D721Med (cell line): ENCODE measurements at places on chromosomes 3 and 15.

DNA sequence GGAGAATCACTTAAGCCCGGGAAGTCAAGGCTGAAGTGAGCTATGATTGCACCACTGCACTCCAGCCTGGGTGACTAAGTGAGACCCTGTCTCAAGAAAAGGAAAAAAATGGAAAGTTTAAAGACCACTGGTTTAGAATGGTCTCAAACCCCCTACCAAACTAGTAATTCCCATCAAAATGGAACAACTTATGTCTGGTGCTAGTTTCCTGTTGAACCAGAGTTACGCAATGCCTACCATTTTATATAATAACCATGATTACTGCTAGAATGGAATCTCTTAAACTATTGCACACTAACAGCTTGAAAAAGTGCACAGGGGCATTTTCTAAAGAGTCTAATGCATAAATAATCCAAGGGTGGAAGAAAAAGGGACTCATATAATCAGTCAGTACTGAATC is 43.6 kb downstream of the DMXL2 start:
- no peak for DNase-seq

DNA sequence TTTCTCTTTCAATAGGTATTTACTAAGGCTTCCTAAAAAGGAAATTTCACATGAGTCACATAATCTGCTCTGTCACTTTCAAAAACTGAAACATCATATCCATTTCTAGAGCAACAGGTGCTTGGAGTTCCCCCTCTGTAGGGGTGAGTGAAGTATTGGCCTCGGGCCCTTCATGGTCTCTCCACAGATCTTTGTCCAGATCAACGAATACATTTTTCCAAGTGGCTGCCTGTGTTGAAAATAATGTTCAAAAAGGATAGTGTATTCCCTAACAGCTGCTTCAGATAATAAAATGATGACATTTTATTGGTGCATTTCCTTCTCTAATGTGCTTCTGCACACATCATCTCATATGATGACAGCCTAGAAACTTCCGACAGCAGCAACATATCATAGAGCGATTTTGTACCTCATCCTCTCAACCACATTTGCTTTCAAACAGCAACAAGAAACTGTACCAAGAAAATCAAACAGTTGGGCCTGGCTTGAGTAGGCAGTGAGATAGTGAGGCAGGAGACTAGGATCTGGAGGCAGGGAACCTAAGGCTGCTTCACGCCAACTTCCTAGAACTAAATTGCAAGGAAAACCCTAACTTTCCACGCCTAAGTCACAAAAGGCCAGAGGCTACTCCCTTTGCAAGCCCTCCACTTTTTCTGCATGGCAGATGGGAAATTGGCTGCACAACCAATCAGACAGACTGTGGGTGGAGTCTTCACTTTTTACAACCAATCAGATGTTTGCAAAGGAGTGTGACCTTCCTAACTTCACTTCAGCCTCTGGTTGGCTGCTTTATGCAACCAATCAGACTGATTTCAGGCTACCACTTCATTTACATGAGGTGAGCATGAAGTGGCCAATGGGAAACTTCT is 340.2 kb downstream of the LRRC3B start:
- DNase-seq = no peak

DNA sequence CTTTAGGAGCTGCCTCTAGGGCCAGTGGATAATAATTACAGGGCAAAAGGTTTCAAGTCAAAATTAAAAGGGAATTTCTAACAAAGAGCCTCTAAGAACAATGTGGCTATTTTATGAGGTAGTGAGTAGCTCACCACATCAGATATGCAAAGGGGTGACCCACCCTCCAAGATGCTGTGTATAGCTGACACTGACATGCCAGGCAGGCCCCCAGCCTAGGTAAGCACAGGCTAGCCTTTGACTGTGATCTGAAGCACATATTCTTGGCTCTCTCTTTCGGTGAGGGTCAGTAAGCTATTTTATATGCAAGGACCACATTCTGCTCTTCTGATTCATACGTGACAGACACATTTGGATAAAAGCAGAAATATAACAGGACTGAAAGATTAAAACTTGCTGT is 2.8 kb upstream of the THSD4 start:
- no peak for DNase-seq

DNA sequence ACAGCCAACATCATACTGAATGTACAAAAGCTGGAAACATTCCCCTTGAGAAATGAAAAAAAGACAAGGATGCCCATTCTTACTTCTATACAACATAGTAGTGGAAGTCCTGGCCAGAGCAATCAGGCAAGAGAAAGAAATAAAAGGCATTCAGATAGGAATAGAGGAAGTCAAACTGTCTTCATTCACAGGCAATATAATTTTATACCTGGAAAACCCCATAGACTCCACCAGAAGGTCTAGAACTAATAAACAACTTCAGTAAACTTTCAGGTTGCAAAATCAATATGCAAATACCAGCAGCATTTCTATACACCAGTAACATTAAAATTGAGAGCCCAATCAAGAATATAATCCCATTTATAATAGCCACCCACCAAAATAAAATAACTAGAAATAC is 27.1 kb upstream of the THSD4 start:
- no peak for DNase-seq

GRCh38 chr3:127409421-127410136 is 121.7 kb upstream of the PRR20G start:
- no peak for DNase-seq

DNA sequence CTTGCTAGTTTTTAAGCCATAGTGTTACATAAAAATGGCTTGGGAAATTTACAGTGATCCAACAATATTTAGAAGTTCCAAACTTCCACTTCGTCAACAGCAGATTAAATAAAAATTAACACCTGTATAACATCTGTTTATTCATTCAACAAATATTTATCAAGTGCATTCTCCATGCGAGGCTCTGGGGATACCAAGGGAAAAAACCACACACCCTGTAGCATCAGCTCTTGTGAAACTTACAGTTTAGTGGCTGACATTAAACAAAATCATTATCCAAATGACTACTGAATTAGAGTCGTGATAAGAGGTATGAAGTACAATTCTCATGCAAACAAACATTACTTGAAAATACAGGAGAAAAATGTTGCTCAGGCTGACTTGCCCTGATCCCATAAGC is 122.9 kb downstream of the DLG1 start:
- no peak for DNase-seq

DNA sequence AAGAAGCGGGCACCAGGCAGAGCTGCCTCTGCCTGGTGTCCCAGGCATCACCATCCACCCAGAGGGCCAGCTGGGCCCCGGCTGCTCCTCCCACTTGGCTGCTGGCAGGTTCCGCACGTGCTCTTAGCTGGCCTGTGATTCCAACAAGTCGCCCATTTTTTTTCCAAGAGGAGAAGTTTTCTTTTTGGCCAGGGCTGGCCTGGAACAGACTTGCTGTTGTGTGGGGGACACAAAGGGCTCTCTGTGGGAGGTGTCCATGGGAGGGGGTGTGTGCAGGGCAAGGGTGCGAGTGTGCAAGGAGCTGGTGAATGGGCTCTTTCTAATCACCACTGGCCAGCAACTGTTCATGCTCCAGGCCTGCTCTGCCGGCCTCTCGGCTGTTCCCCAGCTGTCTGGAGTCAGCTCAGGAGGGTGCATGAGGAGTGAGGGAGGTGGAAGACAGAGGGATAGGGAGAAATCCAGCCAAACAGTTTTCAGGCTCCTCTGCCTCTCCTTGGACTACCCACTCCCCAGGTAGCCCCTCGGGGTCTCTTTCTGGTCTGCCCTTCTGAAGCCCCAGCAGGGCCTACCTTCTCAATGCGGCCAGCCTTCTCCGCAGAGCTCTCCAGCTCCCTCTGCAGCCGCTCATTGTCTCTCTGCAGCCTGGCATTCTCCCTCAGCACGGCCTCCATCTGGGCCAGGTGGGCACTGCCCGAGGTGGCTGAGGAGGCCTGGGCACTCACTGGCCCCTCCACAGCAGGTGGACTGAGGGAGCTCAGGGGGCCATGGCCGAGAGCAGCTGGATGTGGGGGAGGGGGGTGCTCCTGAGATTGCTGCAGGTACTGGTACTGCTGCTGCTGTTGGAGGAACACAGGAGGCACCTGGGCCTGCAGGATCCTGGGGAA is 7.1 kb downstream of the AMOTL2 start:
- DNase-seq = no peak

GRCh38 chr15:81038975-81039607 is 38.4 kb downstream of the TLNRD1 start:
- no peak for DNase-seq

- DNase-seq = no peak
Observed at GRCh38 chr3:129954514-129954913, 20.0 kb upstream of the TRH start.
